ENCODE measurements at places on chromosomes 4 and X.

GRCh38 chr4:16721613-16722291 lies 176.7 kb downstream of the LDB2 start:
- no peak for DNase-seq

DNA sequence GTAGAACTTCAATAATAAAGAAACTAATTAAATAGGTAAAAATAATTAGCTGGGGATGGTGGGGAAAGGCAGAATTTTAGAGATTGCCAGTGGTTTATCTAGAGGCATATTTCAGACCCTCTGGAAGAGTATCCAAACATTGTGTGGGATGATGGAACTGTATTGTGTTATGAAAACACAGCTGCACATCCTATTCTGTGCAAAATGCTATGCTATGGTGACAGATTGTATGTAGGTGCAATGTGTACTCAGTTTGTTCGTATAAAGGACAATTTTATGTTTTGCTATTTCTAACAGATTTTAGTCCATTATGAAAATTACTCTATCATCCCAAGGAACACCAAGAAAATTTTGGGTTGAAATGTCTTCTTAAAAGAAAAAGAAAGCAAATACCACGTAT lies 1054.7 kb downstream of the PDHA2 start:
- DNase-seq: no peak

DNA sequence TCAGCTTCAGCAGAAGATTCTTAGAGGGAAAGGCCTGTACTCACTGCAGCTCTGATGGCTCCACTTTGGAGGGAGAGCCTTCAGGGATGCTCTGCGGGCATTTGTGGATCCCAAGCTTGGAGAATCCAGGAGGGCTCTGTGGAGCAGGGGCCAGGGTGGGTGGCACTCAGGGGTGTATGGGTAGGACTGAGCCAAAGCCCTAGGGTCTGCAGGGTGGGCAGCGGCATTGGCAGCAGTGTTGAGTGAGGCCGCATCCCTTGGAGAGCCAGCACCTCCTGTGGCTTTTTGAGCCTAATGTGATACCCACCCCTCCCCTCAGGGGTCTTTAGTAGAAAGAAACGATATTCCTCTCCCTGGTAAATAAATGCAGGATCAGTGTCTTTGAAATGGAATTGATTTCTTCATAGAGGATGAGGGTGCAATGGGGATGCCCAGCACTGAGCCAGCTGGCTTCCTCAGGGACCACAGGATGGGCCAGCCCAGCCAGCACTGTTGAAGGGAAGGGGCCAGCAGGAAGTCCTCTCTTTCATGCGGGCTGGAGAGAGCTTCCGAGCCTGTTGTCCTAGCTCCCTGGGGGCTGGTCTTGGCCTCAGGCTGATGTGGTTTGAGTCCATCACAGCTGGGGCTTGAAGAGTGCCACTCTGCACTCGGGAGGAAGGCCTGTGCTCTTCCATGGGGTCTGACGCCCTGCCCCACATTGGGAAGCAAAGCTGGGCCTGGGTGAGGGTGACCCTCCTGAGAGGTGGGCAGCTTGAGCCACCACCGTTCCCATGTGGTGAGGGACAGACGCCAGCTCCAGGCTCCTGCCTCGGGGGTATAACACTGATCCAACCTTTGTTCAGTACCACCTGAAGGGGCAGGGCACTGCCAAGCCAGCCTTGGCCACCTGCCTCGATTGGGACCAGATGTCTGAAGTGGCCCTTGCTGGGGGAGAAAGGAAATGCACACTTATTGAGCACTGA lies 49.5 kb downstream of the PSAPL1 start:
- DNase-seq: no peak

GRCh38 chr4:185566972-185567371 lies 31.7 kb upstream of the PDLIM3 start:
- no peak for DNase-seq

GRCh38 chr4:121668368-121669162 lies 28.2 kb downstream of the ANXA5 start:
- DNase-seq: no peak

Data from mesothelial cell of epicardium (in vitro differentiated cells).